ENCODE measurements at places on chromosomes 2 and 18.

- DNase-seq: no peak
Measured at GRCh38 chr2:189095101-189095500, 84.5 kb downstream of the COL5A2 start.

GRCh38 chr18:26482569-26482968 is 65.8 kb downstream of the KCTD1 start:
- no peak for DNase-seq

DNA sequence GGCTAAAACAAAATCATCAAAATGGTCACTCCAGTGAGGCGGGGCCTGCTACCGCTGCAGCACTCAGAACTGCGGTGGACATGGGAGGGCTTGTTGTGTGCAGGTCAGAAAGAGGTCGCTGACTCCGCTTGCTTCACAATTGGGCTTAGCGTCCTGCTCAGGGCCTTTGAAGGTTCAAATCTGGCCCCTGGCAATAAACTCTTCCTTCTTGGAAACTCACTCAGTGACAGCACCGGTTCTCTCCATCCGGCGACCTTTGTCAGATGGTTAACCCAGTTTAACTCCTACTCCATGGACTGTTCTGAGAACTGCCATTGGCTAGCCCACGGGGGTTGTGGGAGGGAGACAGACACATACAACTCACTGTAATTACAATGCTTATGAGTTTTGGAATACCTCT is 29.0 kb upstream of the LAPTM4A start:
- DNase-seq: no peak

DNA sequence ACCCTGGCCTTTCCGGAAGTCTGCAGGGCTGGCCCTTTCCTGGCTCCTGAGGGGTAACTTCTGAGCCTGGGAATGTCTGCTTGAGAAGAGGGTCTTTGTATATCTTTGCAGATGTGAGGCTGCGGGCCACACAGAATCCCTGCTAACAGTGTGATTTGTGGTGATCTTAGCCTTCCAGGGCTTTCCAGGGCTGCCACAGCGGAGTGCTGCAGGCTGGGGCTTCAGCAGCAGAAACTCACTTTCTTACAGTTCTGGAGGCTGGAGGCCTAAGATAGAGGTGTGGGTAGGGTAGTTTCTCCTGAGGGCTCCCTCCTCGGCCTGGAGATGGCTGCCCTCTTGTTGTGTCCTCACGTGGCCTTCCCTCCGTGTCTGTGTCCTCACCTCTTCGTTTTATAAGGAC is 294.7 kb upstream of the HS6ST1 start:
- no peak for DNase-seq

- no peak for DNase-seq
Measured at GRCh38 chr2:22788749-22789327, 596.1 kb upstream of the KLHL29 start.

GRCh38 chr2:151767536-151767935 is 33.3 kb upstream of the NEB start:
- DNase-seq: peak; percentile 56

- no peak for DNase-seq
Measured at GRCh38 chr2:156199588-156199987, 132.9 kb downstream of the NR4A2 start.

GRCh38 chr2:106523976-106524665 is 37.0 kb downstream of the CD8B2 start:
- DNase-seq: no peak

DNA sequence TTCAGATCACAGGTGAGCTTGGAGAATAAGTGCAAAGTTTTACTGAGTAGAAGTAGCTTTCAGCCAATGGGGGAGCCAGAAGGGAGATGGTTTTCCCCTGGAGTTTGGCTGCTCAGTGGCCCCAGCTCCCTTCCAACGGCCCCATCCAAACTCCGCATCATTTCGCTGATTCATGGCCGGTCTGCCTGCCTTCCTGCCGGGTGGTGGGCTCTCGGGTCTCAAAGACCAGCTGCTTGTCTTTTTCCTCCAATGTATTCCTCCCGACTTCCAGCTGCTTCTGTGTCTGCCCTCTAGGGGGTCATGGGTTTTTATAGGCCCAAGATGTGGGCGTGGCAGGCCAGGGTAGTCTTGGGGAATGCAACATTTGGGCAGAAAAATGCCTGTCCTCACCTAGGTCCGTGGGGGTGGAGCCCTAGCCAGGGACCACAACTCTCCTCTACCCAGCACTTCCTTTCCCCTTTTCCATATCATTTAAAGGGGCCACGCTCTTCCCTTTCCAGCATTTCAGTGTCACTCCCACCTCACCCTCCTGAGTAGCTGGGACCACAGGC is 73.5 kb downstream of the MEX3C start:
- no peak for DNase-seq

GRCh38 chr2:150811259-150811855 is 323.9 kb upstream of the RND3 start:
- DNase-seq: no peak

DNA sequence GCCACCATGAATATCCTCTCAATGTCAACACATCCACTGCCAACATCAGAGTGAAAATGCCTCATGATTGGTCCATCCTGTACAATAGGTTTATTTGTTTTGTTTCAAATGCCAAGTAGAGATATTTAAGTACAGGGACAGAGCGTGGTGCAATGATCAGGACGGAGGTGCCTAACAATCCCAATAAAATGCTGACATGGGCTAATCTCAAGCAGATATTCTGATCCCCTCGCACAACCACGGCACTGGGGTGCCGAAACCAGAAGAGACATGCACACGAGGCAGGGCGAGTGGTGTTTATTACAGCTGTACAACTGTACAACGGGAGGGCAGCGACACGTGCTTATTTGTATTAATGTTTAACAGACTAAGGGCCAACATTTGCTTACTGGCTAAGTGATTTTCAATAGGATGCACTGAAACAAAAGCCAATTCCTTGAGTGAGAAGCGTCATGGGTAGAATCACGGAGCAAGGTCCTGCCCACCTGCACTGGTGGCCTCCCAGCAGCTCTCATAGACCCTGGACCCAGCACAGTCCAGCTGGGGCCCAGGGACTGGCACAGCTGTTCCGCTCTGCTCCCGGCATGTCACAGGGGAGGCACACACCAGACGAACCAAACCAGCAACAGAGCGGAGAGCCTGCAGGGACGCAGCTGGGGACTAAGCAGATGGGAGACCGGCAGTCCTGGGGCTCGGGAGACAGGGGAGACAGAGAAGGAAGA is 101.4 kb downstream of the HDAC4 start:
- no peak for DNase-seq

GRCh38 chr2:12649602-12650400 is 66.9 kb upstream of the TRIB2 start:
- no peak for DNase-seq

- DNase-seq: no peak
Measured at GRCh38 chr2:120485096-120485495, 139.2 kb downstream of the INHBB start.

GRCh38 chr2:42881732-42882131 is 89.3 kb upstream of the HAAO start:
- peak; percentile 94 for DNase-seq

DNA sequence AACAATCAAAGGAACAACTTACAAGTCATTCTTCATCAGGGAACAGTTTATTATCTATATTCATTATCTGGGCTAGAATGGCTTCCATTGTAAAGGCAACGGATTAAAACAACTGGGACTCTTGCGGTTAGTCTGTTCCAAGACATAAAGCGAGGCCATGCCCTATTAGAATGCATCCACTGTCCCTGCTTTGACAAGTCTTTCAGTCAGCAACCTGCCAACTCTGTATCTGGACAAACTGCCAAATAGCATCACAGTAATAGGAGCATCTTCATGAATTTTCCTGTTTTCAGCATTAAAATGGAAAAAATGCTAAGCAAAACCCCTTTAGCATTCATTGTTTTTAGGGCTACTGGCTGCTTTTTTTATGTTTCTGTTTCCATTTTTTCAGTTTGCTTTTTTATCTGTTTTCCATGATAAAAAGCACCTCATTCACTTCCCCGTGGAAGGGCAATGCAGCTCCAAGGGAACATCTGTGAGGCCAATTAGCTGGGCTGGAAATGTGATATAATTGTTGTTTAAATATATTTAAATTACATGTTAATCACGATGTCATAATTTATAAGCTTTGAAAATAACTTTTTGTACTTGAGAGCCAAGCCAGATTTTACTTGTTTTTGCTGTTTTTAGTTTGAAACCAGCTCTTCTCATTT is 834.3 kb downstream of the CPS1 start:
- DNase-seq: no peak

DNA sequence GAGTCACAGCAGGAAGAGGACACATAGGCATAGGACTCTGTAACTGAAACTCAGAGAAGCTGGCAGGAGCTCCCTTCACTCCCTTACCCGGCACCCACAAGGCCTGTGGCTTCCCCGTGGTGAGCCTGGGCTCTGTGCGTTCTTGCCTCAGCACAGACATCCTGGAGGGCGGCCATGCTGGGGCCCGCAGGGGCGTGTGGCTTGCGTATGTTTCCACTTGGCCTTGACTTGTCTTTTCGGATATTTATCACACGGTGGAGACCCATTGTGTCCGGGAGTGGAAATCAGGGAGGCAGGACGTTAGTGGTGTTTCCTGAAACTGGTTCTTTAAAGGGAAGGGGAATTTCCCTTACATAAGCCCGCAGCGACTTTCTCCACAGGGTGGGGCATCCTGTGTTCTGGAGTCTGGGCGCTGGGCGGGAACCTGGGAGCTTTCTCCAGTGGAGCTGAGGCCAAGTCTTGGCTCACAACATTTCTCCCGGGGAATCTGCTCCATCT is 49.9 kb upstream of the EML6 start:
- peak; percentile 87 for DNase-seq

DNA sequence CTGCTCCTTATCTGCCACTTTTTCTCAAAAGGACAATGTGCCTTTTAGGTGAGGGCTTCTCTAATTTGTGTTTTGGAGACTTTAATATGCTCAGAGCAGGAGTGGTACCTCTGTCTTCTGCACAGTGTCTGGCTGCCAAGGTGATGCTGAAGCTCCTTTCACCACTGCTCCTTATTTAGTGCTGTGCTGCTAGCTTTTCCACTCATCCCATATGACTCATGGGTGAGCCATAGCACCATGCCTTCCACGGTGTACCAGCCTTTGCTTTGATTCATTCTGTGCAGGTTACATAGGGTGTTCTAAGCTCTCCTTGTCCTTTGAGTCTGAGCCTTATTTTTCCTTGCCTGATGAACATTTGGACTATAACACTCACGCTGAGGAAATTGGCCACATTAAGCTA is 202.4 kb downstream of the ARL6IP6 start:
- no peak for DNase-seq

GRCh38 chr18:8673256-8674209 is 31.8 kb upstream of the MTCL1 start:
- DNase-seq: no peak

DNA sequence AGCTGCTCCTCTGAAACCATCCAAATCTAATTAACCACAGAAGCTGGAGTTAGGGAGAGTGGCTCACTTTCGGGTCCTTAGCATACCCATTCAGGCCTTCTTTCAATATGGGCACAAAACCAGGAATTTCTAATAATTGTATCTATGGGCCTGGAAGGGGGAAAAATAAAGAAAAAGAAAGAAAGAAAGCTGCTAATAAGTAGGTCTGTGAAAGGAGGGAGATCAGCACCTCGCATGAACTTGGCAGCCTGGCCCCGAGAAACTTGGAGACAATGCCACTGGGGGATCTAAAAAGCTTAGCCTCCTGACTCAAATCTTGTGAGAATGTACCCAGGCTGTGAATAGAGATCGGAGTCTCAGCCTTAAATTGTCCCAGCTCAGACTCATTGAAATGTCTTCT is 252.1 kb upstream of the SLC14A2 start:
- DNase-seq: no peak

DNA sequence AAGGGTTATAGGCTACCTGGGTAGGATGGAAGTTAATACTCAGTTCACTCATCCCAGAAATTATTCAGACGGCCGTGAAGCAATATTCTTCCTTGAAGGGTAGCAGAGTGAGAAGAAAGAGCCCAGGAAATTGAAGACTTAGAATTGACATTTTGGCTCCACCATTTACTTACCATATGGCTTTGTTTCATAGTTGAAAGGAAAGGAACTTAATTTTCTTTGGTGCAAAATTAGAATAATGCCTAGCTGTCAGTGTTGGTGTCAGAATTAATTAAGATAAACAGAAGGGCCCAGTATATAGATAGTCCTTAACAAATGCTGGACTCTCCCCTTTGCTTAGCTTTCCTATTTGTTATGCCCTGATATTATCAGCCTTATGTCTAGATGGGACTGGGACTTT is 263.2 kb downstream of the KCNJ3 start:
- no peak for DNase-seq

DNA sequence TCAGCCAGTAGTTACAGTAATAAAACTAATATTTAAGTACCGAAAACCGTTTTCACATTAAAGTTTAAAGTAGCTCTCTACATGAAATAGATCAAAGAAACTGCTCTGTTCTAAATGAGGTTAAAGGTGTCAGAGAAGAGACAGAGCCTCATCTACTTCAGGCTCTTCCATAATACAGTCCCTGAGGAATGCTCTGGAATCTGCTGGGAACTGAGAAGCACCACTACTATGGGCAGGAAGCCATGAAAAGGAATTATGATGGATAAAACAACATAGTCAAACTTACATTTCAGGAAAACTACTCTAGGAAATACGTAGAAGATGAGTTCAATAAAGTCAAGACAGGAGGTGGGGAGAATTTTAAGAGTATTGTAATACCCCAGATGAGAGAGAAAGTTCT is 60.0 kb downstream of the ROCK1 start:
- DNase-seq: no peak
